ENCODE measurements at places on chromosomes 7 and 10. TPM values are rescaled to one million over a fixed set of nuclear protein-coding genes. Genes with fewer than 3 reads are reported as not detected.

- peak; percentile 87 for DNase-seq
These were observed 121.3 kb downstream of the MYL10 start for GRCh38 chr7:101507791-101508252.

Gene ACBD7
- total RNA-seq = 2.2 TPM

Gene TEX36
- not detected for total RNA-seq

DNA sequence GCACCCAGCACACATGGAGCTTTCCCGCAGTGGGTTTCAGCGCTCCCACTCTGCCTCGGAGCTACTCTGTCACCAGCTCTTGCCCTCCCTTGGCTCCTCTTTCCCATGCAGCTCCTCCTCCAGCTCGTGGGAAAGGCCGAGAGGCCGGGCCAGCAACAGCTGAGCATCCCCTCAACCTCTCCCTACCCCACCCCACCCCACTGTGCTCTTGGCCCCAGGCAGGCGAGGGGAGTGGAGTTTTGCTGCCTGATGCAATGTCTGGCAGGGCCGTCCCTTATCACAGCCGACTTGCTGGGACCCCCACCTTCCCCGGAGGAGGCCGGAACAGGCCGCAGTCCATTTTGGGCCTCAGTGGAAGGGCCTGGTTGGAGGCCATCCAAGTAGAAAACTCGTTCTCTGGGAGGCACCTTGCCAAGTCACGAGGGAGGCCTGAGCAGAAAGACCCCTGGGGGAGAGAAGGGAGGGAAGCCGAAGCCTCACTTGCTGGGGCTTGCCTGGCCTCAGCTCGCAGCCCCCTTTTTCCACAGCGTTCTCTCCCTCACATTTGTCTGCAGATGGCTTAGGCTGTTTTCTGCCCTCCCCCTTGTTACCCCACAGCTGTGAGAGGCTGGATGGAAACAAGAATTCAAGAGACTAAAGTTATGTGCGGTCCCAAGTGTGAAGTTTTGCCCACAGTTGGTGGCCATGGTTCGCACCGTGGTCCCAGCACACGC, 35.3 kb downstream of the CHST3 start:
- peak; percentile 95 for DNase-seq

Gene CFAP70
- 0.29 TPM for total RNA-seq

Gene HOXA2
- total RNA-seq = 2.3 TPM

- peak; percentile 53 for DNase-seq
These were observed 36.6 kb downstream of the SRPK2 start for GRCh38 chr7:105352018-105352612.

DNA sequence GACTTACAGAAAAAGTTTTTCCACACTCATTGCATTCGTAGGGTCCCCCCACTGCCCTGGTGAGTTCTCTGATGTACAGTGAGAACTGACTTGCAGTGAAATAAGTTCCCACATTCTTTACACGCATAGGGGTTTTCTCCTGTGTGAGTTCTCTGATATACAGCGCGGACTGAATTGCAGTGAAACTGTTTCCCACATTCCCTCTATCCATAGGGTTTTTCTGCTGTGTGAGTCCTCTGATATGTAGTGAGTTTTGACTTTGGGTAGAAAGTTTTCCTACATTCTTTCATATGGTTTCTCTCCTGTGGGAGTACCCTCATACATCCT, 147.0 kb downstream of the GLRX3 start:
- no peak for DNase-seq

Gene HOXA5
- 42.2 TPM for total RNA-seq

GRCh38 chr7:55587687-55588378, 15.5 kb upstream of the VOPP1 start:
- no peak for DNase-seq

- no peak for DNase-seq
These were observed 466.0 kb downstream of the KIF20B start for GRCh38 chr10:90167174-90168064.

Gene PIP
- not detected for total RNA-seq

Gene CLDN4
- 523 TPM for total RNA-seq

DNA sequence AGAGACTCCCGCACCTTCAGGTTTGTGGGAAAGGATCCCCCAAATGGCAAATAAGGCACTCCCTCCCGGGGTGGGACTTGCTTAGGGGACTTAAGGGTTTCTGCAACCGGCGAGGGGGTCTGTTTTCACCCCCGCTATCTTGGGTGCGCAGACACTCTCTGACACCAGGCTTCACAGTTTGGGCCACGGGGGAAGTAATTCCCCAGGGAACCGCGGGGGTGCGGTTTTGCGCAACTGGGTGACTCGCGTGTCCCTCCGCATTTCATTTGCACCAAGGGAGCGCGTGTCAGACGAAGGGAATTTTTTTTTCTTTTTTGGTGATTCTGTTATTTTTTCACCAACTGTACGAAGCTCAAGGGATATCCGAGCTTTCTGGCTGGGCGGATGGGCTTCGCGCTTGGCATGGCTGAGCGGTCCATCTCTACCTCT, 1.7 kb downstream of the GRM8 start:
- DNase-seq = no peak

GRCh38 chr7:101244375-101245146, at the start of gene FIS1:
TSS of gene FIS1 (minus strand) at chr7:101245081. CDS start at chr7:101245004, 77 bp downstream.
- DNase-seq = peak; percentile 98
